ENCODE measurements at places on chromosomes 11 and 22.

- DNase-seq: peak; percentile 75
Observed at GRCh38 chr11:47204637-47204989, 10.2 kb upstream of the DDB2 start.

- no peak for DNase-seq
Observed at GRCh38 chr11:32113200-32113919, 22.5 kb downstream of the RCN1 start.

DNA sequence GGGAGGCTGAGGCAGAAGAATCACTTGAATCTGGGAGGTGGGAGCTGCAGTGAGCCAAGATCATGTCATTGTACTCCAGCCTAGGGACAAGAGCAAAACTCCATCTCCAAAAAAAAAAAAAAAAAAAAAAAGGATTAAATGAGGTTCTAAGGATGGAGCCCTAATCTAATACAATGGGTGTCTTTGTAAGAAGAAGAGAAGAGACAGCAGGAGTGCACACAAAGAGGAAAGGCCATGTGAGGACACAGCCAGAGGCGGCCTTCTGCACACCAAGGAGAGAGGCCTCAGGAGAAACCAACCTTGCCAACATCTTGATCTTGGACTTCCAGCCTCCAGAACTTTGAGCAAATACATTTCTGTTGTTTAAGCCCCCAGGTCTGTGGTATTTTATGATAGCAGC is 66.6 kb upstream of the CECR2 start:
- DNase-seq: no peak

GRCh38 chr11:128251140-128251539 is 336.2 kb downstream of the ETS1 start:
- peak; percentile 77 for DNase-seq

DNA sequence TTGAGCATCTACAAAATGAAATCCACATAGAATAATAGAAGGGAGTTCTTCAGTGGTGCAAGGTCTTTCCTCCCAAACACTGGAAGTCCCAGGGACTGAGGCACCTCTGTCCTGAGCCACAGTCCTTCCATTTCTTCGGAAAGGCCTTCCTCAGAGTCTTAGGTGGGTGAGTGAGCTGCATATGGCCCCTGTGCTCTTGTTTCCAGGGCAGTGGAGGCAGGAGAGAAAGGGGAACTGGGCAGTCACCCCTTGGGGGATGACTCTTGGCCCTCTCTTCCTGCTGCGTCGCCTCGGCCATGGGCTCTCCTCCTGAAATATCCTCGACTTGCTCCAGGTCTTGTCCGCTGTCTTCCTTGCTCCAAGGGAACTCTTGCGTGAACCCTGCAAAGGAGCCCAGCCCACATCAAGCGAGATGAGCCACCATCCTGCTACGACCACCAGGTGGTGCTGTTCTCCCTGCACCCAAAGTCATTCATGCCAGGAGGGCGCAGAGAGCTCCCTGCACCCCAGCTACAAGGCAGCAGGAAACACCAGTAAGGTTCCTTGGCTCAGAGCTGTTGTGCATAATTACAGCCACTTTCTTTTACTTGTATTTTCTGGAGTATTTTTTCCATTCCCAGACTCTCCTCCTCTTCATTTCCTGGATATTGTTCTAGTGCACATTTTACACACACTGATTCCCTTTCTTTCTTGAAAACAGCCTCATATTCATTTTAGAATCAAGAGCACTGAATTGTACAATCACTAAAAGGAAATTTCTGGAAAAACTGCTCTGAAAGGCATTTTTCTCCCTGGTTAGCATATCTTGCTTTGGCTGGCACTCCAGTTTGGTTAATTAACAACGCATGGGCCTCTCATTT is 397.8 kb downstream of the OPCML start:
- peak; percentile 1 for DNase-seq

GRCh38 chr11:106503901-106504300 is 426.4 kb downstream of the AASDHPPT start:
- peak; percentile 32 for DNase-seq

DNA sequence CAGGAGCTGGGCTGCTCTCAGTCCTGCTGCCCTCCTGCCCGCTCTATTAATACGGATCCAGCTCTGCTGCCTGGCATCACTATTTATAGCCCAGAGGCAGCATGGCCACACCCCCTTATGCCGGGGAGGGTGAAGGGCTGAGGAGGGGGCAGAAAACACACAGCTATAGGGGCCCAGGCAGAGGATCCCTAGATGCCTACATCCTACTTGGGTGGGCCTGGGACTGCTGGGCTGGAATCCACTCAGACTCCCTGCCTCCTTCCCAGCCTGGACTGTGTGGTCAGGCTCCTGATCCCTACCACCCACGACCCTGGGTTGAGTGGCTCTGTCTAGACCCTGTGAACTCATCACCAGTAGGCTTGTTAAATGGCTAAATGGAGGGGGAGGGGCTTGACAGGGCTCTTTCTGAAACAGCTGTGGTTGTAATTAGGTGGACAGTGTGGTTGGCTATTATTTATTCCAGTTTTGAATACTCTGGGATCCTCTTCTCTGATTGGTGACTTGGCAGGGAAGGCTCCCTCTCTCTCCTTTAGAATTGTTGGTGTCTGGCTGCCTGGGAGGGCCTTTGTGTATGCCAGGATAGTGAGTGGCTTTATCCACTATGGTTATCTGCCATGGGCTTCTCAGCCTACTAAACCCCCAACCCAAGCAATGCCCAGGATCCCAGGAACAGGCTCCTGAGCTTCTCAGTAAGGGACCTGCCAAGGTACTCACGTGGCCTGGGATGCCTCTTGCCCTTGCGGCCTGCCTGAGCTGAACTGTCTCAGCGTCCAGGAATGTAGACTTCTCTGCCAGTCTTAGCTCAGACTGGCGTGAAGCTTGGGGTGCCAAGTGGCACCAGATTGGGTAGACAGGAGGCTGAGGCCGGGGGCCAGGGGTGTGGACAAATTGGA is 15.2 kb downstream of the PHLDB1 start:
- DNase-seq: peak; percentile 83

DNA sequence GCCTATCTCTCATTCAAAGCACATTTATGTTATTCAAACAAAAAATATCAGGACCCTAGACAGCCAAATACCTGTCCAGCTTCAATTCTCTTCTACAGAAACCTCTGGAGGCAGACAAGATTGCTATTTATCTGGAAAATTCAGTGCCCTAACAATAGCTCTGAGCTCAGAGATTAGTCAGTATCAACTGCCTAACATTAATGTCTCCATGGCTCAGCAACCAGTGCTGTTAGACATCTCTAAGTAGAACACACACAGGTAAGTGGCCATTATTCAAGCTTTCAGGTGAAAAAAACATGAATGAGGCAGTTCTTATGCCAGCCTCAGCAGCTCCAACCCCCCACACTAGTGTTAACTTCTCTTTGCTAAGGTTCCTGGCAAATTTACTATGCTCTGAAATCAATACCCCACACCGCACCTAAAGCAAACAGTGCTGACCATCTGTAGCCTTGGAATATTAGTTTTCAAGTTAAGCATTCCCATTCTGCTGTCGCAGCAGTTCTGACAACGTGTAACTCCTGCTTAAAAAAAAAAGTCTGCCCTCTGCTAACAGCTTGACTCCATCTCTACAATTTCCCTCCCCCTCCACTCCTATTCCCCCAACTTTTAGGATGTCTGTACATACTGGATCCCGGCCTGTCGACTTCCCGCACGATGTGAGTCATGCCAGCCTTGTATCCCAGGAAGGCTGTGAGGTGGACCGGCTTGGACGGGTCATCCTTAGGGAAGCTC is 1.5 kb downstream of the RPL3 start:
- peak; percentile 58 for DNase-seq

DNA sequence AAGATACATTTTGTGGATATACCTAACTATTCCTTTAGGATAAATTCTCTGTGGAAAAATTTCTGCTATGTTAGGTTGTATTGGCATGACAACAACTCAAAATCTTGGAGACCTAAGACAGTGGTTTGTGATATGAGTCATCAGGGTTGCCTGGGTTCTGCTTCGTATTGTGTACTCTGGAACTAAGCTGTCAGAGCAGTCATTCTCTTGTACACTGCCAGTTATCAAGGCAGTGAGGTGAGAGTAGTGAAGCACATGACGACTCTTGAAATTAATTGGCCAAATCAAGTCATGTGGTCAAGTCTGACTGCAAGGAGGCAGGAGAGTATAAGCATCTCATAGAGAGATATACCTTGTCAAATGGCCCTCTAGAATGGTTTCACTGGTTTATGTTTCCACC is 104.4 kb downstream of the FANCF start:
- peak; percentile 68 for DNase-seq

- no peak for DNase-seq
Observed at GRCh38 chr22:46761017-46761416, 1.4 kb upstream of the TBC1D22A start.

GRCh38 chr11:63242089-63242781 is 1.2 kb downstream of the SLC22A25 start:
- DNase-seq: no peak

GRCh38 chr22:41690476-41690875 is 1.8 kb upstream of the SNU13 start:
- DNase-seq: no peak

DNA sequence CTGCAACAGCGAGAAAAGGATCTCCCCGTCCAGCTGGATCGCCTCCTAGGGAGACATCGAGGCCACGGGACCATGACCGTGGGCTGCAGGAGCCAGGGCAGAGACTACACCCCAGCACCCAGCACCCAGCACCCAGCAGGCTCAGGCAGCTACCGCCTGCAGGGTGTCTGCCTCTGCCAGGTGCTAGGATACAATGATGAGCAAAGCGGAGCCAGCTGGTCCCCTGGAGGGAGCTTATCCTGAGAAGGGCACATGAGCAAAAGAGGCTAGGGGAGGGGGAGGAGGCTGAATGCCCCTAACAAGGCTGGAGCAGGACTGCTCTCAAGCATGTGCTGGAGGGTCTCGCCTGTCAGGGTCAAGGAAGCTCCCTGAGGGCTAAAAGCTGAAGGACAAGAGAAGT is 4.8 kb upstream of the CASTOR1 start:
- no peak for DNase-seq

DNA sequence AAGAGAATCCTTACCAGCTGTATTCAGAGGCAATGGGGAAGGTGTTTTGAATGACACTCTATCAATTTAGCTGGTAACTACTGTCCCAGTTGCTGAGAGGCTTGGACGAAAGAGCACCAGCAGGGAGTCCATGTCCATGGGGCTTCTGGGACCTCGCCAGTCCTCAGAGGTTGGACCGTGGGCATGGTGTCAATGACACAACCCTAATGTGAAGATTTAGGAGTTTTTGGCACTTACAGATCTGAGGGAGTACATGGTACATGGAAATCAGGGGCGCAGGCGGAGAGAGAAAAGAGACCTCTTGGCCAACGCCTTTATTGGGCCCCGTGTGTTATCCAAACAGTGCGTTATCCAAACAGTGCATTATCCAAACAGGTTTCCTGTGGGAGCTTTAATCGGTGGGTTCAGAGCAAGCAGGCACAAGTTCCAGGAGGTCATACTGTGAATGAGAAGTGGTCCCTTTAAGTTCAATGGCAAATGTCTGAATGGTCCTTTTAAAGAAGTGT is 169.1 kb upstream of the B3GAT1 start:
- no peak for DNase-seq

- no peak for DNase-seq
Observed at GRCh38 chr11:134223121-134223520, 646 bp downstream of the NCAPD3 start.

GRCh38 chr11:13046637-13047570 is 37.8 kb downstream of the RASSF10 start:
- DNase-seq: no peak

DNA sequence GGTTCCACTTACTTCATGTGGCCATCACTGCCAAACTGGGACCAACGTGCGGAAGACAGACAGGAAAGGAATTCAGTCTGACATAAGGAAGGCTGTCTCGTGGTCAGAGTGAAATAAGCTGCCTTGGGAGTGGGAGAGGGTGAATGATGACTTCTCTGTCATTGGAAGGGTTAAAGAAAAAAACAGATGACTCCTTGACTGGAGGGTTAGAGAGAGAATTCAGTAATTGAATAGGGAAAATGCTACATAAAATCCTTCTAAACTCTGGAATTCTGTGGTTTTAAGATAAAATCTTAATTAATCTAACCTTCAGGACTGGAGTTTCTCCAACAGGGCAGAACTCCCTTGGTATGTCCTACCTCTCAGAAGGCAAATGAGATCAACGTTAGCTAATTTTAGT is 33.8 kb downstream of the RAB30 start:
- DNase-seq: peak; percentile 57

DNA sequence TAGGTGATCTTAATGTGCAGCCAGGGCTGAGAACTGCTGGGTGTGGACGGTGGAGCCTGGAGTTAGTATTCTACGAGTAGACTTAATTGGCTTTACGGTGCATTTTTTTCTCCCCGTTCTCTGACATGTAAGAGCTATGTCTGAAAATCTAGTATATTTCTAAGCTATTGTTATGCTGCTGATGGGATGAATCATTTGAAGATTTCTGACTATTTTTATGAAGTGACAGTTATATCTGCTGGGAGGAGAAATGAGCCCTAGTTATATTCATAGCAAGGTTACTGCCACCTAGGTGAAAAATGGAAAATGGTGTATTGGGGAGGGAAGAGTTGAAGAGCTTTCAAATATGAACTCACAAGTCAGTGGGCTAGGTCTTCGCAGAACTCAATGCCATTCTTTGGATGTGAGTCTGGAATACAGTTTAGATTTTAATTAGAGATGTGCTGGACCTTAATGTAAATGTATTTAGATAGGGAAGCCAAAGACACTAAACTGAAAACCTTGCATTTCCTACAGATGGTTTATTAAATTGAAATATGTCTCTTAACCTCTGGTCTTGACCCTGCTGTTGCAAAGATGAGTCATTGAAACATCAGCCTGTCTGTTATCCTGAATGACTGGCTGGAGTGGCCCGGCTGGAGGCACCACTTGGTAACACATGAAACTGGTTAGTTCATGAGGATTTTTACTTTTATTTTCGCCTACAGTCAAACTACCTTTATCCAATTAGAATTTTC is 293.7 kb downstream of the DDX10 start:
- peak; percentile 72 for DNase-seq

GRCh38 chr11:21066030-21066429 is 396.6 kb downstream of the NELL1 start:
- no peak for DNase-seq

DNA sequence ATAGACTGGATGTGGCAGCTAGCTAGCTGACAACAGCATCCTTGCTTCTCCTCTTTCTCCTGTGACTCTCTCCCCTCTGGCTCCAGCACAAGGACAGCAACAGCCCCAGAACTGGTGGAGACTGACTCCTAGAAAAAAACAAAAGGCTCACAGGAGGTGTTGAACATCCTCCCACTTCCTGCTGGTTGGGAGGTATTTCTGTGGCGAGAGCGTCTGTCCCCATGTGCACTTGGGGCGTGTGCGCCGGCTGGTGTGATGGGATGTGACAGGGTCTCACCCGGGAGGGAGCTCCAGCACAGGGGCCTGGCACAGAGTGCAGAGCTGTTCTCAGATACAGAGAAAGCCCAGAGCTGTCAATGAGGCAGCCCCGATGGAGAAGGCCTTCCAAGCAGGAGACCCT is 107.2 kb upstream of the E2F8 start:
- DNase-seq: no peak

DNA sequence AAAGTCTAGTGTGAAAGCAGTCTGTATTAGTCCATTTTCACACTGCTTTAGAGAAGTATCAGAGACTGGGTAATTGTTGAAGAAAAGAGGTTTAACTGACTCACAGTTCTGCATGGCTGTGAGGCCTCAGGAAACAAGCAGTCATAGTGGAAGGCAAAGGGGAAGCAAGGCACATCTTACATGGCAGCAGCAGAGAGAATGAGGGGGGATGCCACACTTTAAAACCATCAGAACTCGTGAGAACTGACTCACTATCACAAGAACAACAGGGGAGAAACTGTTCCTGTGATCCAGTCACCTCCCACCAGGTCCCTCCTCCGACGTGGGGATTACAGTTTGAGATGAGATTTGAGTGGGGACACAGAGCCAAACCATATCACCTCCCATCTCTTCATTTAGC is 13.8 kb upstream of the TUBA8 start:
- DNase-seq: no peak
